ENCODE measurements at places on chromosomes 16 and 17.

- no peak for DNase-seq
Measured at GRCh38 chr17:8123695-8124349, at the start of gene HES7. TSS of gene HES7 (minus strand) at chr17:8124106. CDS start at chr17:8124084, 22 bp downstream.

GRCh38 chr17:71237903-71238538 is 882.8 kb upstream of the SOX9 start:
- no peak for DNase-seq

DNA sequence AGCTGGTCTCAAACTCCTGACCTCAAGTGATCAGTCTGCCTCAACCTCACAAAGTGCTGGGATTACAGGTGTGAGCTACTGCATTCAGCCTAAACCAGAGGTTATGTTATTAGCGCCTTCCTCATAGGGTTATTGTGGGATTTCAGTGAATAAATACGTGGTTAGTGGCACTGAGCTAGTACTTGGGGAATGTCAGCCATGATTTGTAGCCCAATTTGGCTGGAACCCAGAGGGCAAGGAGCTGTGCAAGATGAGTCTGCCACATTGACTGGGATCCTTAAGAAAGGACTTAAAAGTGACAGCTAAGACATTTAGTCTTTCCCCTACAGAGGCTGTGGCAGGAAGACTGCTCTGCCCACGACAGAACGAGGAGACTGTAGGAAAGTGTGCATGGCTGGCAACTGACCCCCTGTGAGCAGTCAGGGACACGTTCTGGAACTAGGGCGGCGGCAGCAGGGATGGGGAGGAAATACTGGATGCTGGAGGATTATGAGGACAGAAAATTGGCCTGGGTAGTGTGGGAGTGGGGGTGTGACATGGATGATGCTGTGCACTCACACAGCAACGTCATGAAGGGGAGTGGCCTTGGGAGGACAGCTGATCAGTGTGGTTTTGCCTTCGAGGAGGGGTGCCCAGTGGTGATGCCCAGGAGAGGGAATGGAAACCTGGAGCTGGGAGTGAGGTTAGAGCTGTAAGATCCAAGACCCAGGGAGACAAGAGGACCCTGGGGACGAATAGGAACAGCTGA is 14.6 kb downstream of the ATP5PD start:
- DNase-seq = peak; percentile 32

DNA sequence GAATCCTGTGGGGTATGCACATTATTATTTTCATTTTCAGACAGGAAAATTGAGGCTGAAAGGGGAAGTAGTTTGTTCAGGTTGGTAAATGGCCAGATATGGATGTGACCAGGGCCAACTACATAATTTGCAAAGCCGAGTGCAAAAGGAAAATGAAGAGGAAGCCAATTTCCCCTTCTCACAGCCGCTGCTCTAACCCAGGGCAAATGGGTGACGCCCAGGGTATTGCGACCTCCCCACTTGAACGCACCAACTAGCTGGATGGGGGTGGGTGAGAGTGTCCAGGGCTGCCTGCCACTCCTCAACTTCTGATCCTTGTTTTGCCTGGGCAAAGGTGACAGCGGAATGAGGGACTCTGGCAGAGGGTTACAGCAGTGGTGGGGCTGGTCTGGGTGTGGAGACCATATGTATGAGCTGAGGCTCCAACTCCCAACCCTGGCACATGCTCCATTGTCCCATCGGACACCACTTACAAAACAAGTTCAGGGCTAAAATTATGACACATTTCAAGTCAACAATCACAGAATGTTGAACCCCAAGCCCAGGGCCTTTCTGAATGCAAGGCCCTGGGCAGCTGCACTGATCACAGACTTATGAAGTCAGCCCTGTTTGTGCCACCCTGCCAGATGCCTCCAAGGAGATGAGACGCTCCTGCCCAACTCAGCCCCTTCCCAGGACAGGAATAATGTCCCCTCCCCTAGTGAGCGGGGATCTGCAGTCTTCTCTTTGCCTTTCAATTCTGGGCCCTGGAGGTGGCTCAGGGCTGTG is 1.7 kb downstream of the ANKRD40CL start:
- no peak for DNase-seq

GRCh38 chr16:11800382-11800718 is 3.3 kb upstream of the ZC3H7A start:
- DNase-seq = no peak

- DNase-seq = no peak
Measured at GRCh38 chr16:81457326-81458133, 12.9 kb downstream of the CMIP start.

DNA sequence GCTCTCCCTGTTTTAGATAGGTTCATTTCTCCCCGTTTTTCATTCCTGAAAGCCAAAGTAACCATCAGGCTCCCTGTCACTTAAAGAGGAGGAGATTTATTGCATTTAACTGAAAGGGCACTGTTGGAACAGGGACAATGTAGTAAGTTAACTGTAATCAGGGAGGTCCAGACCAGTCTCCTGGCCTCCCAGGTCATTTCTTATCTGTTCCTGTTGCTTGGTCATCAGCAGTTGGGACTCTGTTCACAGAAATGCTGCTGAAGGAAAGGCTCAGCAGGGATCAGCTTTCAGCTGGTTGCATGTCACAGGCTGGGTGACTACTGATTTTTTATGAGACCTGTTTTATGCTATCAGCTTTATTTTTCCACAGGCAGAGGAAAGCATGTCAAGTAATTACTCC is 622.6 kb upstream of the GOT2 start:
- DNase-seq = no peak

DNA sequence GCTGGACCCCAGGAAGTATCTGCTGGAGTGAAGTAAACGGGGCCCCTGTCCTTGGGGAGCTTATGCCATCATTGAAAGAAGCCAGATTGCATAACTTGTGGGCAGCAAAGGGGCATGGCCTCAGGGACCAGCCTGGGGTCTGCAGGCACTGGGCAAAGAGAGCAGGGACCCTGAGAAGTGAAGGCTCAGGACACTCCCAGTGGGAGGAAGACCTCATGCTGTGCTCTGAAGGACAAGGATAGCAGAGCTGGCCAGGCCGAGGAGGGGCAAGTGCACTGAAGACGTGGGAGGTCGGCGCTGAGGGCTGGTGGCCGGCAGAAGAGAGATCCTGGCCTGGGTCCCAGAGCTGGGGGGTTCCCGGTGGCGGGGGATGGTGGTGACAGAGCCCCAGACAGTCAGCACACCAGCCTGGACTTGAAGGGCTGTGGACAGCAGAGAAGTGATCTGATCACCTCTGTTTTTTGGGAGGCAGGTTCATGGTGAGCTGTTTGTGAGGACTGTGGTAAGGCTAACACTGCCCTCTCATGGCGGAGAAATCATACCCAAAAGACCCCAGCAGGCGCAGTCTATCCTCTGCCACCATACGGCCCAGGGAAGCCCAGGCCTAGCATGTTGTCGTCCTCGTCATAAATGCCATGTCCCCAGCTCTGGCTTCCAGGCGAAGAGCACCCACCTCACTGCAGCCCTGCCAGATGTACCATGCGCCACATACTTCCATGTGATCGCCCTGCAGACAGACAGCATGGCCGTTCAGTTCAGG is 7.1 kb upstream of the CNP start:
- no peak for DNase-seq

DNA sequence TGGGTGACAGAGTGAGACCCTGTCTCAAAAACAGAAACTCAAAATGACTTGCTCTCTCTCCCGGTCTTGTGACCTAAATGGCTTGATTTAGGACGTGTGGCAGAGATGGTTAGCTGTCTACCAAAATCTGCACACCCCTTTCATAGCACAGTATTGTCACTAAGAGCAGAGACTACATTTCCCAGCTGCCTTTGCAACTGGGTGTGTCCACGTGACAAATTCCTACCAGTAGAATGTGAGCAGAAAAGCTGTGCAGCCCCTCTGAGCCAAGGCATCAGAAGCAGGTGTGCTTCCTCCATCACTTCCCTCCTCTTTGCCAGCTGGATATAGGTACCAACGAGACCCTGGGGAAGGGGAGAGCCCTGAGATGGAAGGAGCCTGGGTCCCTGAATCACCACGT is 25.5 kb downstream of the GPR142 start:
- no peak for DNase-seq

- no peak for DNase-seq
Measured at GRCh38 chr17:33131620-33132019, 140.0 kb downstream of the SPACA3 start.

- no peak for DNase-seq
Measured at GRCh38 chr16:79169239-79169638, 431.3 kb downstream of the MAF start.

DNA sequence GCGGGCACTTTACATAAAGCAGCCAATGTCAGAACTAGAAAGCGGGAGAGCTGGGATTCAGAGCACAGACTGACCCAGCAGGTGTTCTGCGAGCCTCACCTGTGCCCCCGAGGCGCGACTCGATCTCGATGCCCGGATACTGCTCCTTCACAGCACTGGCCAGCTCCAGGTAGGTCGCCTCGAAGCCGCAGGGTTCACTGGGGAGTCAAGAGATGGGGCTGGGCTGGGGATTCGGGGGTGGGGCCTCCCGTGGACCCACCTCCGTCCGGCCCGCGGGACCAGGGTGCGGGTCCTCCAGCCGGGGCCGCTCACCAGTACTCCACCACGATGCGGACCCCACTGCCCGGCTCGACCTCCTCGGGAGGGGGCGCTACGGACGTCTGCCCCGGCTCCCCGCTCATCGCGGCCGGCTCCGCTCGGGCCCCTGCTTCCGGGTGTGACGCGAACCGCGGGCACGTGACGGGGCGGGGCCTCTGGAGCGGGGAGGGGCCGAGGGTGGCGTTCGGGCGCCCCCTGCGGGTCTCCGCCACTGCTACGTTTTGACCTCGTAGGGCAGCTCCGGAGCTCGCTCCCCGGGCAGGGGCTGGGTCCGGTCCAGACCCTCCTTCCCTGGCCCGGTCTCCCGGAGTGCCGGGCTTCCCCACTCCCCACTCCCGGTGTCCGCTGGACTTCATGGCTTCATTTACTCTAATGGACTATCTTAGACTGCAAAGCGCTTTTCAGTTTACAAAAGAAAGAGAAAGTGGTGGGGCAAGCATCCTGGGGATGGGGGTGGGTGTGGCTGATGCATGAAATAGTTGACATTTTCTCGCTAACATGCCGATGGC is at the start of gene MIEN1:
Gene MIEN1 (minus strand): TSS at position 438 of the 827 bp plus-strand sequence. CDS start 37 bp downstream, at position 401.
- DNase-seq = peak; percentile 88

- no peak for DNase-seq
Measured at GRCh38 chr16:8931859-8932258, 31.8 kb downstream of the USP7 start.

GRCh38 chr16:16111639-16112038 is 111.7 kb downstream of the ABCC6 start:
- no peak for DNase-seq

DNA sequence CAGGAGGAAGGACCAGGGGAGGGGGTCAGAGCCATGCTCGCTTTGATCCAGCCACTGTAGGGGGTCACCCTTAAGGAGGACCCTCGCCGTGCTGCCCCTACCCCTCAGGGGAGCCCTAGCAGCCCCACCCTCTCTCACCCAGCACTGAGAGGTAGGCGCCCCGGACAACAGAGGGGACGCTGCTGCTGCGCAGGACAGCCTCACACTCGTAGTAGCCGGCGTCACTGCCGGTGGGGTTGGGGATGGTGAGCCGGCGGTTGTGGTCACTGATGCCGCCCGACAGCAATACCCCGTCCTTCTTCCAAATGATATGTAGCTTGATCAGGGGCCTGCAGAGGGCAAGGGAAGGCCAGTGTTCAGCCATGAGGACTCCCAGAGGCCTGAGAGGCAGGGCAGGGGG is 126.0 kb upstream of the CDC42EP4 start:
- no peak for DNase-seq

DNA sequence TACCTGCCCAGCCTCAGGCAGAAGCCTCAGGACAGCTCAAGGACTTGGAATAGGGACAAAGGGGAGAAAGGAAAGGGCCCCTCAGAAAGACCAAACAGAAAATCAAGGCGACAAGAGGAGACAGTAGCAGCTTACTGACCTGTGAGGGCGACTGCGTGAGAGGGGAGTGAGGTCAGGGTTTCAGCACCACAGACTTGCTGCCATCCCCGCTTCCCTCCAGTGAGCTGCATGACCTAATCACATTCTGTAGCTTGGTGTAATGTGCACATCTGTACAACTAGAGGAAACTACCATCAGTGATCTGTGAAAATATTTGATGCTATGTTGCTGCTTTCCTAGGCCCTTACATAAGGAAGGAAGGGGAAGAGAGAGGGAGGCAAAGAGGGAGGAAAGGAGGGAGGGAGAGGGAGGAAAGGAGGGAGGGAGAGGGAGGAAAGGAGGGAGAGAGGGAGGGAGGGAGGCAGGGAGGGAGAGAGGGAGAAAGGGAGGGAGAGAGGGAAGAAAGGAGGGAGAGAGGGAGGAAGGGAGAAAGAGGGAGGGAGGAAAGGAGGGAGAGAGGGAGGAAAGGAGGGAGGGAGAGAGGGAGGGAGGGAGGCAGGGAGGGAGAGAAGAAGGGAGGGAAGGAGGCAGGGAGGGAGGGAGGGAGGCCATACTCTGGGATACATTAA is 404.9 kb upstream of the CDH5 start:
- no peak for DNase-seq

DNA sequence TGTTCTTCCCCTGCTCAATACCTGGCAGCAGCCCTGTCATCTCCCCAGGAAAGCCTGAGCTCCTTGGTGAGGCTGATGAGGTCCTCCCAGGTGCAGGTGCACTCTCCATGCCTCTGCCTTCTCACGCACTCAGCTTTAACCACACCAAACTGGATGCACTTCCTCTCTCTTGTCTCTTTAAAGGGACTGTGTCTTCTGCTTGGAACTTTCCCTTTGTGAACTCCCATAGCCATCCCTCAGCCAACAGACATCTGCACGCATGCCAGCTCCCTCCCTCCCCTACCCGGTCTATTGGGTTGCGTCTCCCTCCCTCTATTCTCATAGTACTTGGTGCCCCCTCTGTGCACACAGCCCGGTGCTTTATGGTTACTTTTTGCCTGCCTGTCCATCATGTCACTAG is 231.2 kb downstream of the MSI2 start:
- DNase-seq = no peak

- DNase-seq = no peak
Measured at GRCh38 chr17:50911890-50912289, 45.7 kb upstream of the TOB1 start.

Data from stimulated activated CD4-positive, alpha-beta T cell treated with anti-CD3 and anti-CD28 coated beads, Interleukin-1b, Interleukin-23, amount 100 ng/mL, for 1 hour (primary cell).